Umbilical cord (tissue), 2 donors: ENCODE measurements at places on chromosomes 3 and 15. TPM values are rescaled to one million over a fixed set of nuclear protein-coding genes. Genes with fewer than 3 reads are reported as not detected.

AZI2 gene
- 139 TPM for total RNA-seq

PRRT3 gene
- 0.24 TPM for total RNA-seq

BUB1B gene
- total RNA-seq = 1.7 TPM

TIPIN gene
- 7.0 TPM for total RNA-seq

ZNF620 gene
- total RNA-seq = 2.4 TPM

ITPKA gene
- total RNA-seq = 24.1 TPM

ILDR1 gene
- 3.4 TPM for total RNA-seq

PLSCR2 gene
- total RNA-seq = not detected

FANCD2OS gene
- 1.7 TPM for total RNA-seq

ROBO2 gene
- 13.2 TPM for total RNA-seq

DNA sequence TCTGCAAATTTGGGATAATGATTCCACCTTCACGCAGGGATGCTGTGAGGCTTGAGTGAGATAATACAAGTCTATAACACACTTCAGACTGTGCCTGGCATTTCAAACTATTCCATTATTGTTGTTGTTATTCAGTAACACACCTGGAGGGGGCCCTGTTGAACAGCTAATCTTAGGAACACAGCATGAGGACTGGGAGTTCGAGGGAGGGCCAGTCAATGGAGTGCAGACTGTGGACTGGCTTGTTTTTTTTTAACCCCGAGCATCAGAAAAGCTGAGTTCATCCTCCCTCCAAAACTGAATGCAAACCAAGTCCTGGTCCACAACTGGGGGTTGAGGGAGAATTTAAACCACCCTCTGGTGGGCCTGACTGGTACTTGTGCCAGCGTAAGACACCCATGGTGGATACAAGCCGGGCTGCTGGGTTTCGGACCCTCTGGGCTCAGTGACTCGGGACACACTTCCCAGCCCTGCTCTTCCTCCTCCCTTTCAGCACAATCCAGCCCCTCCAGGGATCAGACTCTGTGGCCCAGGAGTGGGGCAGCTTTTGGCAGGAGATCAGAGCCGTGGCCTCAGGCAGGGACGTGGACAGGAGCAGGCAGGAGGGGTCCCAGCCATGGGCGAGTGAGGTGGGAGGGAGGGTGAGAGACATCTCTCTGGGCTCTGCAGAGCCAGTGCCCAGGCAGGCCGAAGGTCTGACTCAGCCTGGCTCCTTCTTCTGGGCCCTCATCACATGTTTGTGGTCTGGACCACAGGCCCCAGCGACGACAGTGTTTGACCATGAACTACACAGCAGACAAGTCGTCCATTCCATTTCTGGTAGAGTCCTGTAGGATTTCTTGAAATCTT lies 36.3 kb upstream of the MEX3B start:
- peak; percentile 10 for DNase-seq

DNA sequence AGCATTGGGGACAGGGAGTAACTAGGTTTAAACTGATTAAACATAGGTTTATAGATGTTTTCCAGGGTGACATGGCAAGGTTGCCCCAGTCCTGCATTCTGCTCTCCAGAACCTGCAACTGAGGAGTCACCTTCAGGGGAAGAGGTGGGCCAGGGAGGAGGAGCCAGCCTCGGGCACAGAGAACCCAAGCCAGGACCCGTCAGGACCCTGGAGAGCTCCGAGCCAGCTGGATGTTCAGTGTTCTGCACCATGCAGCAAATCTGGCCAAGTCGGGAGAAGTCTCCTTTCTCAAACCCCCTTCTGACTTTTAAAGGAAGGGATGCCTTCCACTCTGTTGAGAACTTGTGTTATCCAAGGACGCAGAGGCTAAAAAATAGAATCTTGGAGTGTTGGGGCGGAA lies 62.1 kb upstream of the SLC6A11 start:
- peak; percentile 44 for DNase-seq

GRCh38 chr15:90043530-90044010 lies 42.4 kb downstream of the ZNF710 start:
- DNase-seq = no peak

DNA sequence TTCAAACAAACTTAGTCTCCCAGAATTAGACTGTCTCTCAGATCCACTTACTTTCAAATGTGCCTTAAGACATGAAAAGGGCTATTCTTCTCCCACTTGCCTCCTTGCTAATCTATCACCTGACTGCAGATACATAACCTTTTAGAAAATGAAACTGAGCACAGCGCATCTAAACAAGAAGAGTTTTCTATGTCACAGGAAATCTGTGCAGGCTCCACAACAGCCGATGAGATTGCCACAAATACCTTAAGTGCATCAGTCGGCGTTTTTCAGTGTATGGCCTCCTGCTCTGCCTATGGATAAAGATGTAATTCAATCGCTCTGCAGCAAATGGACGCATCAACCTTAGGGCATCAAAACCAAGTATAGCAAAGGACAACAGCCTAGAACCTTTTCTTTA lies 544.2 kb downstream of the FOXP1 start:
- no peak for DNase-seq

DNA sequence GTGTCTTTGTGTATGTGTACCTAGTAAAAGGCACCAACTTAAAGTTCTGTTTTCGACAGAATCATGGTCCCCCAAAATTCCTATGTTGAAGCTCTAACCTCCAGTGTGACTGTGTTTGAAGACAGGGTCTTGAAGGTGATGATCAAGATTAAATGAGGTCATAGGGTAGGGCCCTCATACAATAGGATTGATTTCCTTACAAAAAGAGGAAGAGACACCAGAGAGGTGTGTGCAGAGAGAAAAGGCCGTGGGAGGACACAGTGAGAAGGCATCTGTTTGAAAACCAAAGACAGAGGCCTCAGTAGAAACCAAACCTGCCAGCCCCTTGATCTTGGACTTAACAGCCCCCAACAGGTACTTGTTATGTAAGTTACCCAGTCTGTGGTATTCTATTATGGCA lies 52.0 kb upstream of the CORO2B start:
- DNase-seq = no peak

GRCh38 chr15:43429687-43430086 lies 58.8 kb downstream of the TUBGCP4 start:
- no peak for DNase-seq

DNA sequence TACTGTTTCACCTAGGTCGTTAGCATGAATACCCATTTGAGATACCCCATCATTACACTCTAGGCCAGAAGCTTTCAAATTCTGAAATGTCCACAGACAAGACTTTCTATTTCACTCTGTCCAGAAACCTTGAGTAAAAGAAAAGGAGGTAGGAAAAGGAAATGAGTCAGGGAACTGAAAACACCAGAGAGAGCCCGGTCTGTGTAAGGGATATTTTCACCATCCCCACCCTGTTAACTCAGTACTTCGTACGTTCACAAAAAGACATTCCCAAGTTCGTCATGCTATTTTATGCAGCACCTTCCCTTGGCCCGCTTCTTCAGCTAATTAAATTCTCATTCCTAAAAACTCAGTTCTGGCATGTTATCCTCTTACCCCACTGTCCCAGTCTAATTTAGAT lies 89.4 kb upstream of the SOX2 start:
- no peak for DNase-seq

DNA sequence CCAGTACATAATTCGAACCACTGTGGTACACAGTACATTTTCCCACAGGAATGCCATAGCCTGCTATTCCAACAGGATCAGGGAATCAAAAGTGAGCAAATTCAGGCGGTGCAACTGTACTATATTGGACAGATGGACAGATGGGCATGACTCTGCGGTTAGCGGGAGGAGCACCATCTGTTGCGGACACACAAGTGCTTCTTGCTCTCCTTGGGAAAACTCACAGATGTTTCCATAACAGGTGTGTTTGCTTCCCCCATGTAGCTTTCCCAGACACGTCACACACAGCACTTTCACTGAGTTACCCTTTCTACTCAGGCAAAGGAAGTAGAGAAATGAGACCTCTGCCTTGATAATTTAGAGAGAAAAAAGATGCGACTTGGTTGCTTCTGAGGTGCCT lies 325.1 kb upstream of the THBS1 start:
- DNase-seq = no peak

- peak; percentile 11 for DNase-seq
These were observed 2.0 kb downstream of the MST1R start for GRCh38 chr3:49901366-49902339.

DNA sequence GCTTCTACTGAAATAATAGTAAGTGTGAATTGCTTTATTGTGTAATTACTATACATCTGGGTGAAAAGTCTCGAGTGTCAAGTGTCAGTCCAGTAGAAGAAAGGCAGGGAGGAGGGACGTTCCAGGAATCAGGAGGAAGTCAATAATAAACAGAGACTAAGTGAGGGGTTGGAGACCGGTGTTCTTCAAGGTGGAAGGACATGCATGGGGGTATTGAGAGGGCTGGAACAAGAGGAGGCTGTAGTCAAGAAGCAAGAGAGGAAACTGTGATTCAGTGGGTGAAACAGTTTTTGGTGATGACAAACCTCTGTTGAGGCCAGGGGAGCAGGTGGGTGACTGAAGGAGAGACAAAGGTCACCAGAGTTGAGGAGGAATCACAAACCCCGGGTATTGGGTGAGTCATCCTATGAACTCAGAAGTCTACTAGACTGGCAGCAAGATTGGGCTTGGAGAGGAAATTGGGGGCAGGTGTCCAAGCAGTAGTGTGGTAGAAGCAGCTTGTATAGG lies 11.6 kb upstream of the SCAMP5 start:
- no peak for DNase-seq

DNA sequence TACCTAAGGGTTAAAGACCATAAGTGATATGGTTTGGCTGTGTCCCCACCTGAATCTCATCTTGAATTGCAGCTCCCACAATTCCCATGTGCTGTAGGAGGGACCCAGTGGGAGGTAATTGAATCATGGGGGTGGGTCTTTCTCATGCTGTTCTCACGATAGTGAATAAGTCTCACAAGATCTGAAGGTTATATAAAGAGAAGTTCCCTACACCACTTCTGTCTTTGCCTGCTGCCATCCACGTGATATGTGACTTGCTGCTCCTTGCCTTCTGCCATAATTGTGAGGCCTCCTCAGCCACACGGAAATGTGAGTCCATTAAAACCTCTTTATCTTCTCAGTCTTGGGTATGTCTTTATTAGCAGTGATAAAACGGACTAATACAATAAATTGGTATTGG lies 75.0 kb upstream of the CADPS start:
- no peak for DNase-seq

DNA sequence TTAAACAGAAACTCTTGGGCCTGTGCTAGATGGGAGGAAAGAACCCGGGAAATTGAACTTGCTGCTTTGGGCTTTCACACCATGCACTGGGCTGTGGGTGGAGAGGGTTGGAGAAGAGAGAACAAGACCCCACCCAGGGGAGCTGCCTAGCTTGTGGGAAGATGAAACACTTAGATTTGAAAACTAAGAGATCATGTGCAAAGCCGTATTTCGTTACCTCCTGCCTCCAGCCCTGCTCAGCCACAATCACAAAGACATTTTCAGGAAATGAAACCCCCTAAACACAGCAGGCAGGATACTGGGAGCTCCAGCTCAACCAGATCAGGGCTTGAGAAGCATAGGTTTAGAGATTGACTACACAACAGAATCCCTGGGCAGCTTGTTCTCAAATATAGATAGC lies 183.0 kb upstream of the C2CD4B start:
- no peak for DNase-seq

GRCh38 chr15:52528564-52529340 lies at the start of gene MYO5A:
Gene MYO5A (minus strand): TSS chr15:52528880. CDS start chr15:52528806, 74 bp downstream.
- DNase-seq = peak; percentile 74

GRCh38 chr3:19541284-19541683 lies 392.7 kb downstream of the EFHB start:
- no peak for DNase-seq
